H54 (cell line): ENCODE measurements at places on chromosomes 12 and 14.

DNA sequence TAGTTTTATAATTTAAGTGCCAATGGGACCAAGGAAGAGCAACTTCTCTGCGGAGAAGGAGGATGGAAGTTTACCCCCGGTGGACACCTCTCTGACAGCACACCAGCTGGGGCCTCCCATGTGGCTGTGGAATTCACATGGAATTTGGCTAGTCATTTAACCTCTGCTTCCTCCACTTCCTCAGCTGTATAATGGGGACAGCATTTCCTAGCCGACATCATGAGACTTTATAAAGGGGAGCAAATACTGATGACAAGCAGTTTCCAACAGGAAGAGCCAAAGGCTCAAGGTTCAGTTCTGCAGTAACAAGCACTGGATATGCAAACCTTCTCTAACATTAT, 7.5 kb downstream of the DUSP6 start:
- DNase-seq = no peak

DNA sequence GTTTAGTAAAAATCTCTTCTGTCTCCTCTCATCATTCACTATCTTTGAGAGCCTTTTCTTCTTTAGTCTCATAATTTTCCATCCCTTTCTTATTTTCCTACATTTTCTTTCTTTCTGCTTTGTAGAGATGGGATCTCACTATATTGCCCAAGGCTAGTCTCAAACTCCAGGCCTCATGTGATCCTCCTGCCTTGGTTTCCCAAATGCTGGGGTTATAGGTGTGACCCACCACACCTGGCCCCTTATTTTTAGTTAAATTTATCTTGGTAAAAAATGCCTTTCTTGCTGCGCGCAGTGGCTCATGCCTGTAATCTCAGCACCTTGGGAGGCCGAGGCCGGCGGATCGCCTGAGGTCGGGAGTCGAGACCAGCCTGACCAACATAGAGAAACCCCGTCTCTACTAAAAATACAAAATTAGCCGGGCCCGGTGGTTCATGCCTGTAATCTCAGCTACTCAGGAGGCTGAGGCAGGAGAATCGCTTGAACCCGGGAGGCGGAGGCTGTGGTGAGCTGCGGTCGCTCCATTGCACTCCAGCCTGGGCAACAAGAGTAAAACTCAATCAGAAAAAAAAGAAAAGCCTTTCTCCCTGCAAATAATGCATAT, 996 bp downstream of the SLC2A3 start:
- no peak for DNase-seq

DNA sequence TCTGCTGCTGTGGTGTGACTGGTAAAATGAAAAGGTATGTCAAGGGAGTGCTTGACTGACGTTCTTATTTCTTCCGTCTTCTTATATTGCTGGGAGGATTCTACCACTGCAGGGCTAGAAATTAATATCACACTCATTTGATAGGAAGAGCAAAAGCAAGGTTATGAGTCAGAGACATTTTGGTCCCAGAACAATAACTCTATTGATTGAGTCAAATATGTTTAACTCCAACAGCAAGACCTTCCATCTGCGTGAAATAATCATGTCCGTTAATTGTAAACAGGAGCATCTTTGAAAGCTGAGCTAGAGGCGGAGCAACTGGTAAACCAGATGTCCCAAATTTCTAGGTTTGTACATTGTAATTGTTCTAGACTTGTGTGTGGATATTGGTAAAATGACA, 1293.6 kb downstream of the AACS start:
- DNase-seq = no peak

- no peak for DNase-seq
These were observed 831 bp upstream of the NKX2-1 start for GRCh38 chr14:36520601-36521525.
